ENCODE measurements at places on chromosomes 2 and 18.

- no peak for DNase-seq
These were observed 65.4 kb upstream of the HDAC4 start for GRCh38 chr2:239466061-239466754.

DNA sequence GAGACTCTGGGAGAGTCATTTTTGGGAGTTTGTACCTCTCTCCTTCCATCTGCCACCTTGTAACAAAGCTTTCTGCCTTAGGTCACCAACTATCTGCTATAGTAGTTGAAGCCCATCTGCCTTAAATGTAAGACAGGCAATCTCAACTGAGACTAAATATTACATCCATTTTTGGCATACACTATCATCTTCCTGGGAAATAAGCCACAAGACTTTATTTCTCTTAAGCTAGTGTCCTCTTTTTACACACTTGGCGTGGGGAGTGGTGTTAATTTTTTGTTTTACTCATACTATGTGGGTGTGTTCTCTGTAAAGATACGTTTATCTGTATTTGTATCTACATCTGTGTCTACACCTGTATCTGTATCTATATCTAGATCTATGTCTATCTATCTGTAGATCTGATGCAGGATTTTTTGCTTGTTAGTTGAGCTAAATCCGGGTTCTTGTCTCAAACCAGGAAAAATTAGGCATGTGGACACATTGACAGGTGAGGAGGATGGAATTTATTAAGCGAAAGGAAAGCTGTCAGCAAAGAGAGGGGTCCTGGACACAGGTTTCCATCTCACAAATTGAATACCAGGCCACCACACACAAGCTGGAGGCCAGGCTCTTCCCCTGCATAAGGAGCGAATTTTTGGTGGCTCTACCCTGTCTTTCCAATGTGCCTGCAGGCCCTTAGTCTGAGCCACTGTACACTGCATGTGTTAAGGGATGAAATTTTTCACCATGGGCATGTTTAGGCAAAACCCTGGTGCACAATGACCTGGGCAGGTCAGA lies 64.8 kb upstream of the RND3 start:
- DNase-seq, result no peak

- DNase-seq, result no peak
These were observed 95.3 kb upstream of the PARD3B start for GRCh38 chr2:204449977-204450376.

- DNase-seq, result no peak
These were observed 14.6 kb downstream of the UGP2 start for GRCh38 chr2:63856303-63856603.

DNA sequence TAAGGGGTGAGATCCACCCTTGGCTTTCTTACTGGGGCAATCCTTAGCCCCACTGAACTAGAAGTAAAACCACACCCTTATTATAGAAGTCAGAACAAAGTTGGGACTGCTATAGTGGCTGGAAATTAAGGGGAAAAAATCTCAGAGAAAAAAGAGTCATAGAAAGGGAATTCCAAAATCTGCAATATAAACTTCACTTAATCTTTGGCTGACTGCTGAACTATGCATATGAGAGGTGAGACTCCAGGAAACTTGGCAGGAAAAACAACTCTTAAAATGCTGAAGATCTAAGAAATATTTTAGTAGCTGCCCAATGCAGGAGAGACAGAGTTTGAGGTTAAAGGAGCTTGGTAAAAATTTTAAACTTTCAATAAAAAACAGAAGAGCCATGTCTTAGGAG lies 201.8 kb upstream of the FN1 start:
- no peak for DNase-seq

GRCh38 chr2:26605195-26605998 lies 35.8 kb downstream of the CIB4 start:
- DNase-seq, result no peak

DNA sequence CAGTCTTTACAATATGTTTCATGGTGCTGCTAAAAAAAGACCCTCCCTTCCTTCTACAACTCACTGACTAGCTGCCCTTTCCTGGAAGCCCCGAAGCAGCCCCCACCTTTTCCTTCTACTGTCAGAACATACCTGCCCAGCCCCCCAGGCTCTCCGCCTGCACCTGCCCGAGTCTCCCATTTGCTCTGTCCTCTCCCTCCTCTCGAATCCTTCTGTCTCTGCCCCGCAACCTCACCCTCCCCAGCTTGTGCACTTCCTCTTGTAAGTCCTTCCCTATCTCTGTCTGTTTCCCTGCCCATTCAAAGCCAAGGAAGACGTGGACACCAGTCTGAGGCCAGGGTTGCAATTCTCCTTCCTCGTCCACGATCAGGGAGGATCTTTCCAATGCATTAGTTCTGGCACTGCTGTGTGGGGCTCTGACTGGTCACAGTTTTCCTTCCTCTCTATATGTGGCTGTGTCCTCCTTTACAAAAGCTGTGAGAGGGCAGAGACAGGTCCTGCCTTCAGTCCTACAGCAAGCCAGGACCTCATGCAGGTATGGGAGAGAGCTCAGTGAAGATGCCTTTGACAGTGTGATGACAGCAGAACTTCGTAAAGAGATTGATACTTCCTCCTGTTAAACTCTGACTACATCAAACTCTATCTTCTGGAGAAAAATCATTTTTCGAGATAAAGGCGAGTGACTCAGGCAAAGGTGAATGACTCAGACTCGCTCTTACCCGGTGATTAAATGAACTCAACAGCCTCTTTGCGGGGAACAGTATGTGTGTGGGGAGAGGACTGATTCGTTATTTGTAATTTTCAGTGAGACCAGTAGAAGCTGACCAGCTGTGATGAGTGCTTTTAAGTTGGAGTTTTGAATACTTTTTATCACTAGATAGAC lies 14.2 kb downstream of the TNFRSF11A start:
- DNase-seq, result no peak

DNA sequence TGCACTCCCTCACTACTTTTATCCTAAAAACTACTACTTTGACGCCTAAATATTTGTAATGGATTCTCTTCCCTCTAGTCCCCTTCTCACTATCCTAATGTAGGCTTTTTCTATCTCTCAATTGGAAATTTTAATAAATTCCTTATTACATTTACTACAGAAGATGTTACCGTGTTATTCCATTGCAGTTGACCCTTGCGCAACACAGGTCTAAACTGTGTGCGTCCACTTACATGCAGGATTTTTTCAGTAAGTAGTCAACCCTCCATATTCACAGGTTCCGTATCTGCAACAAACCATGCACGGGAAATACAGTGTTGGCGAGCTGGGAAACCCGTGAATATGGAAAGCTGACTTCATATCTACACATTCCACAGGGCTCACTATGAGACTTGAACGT lies 239.8 kb downstream of the XIRP2 start:
- DNase-seq, result no peak

DNA sequence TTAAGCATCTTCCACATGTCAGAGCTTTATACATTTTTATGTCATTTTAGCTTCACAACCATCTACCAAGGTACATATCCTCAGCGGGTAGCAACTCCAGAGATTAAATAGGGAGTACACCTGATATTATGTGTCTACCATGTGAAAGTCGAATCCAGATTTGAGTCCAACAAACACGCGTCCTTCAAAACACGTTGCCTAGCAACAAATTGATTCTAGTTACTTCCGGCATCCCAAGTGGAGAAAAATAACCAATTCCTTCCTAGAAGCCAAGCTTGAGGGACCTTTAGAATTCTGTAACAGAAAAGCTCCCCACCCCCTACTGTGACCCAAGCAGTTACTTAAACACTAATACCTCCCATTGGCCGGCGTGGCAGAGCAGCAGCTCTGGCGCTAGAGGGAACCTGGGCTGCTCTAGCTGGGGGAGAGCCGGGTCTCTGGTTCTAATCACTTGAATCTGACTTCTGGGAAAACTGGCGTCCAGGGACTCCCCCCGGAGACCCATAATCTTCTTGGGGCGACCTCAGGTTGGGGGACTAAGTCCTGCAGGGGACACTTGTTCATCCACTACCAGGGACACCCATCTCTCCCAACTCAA lies at the start of gene ERICH2:
Gene ERICH2, plus strand, starts transcription at position 371 of the 598 bp plus-strand sequence. CDS start 304 bp downstream, outside the sequence.
- DNase-seq, result no peak

GRCh38 chr2:111034606-111035005 lies 86.1 kb upstream of the BCL2L11 start:
- no peak for DNase-seq

DNA sequence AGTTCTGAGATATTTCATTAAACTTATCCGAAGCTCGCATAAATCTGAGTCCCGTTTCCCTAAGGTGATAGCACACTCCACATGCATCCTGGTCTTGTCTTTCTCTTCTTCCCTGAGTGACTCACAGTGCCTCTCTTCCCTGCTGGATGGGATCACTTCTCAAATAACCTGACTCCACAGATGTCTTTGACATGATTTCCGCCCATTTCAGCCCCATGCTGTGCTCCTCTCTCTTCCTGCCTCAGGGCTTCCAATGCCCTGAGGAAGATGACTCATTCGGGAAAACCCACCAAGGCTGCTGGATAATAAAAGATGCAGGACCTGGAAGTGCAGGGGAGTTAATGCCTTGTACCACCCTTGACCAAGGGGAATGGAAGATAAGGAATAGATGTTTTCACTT lies 441.7 kb upstream of the SOX11 start:
- DNase-seq, result no peak

GRCh38 chr18:29063346-29063745 lies 886.4 kb upstream of the CDH2 start:
- DNase-seq, result no peak

GRCh38 chr18:68648191-68648590 lies 66.7 kb downstream of the TMX3 start:
- no peak for DNase-seq

DNA sequence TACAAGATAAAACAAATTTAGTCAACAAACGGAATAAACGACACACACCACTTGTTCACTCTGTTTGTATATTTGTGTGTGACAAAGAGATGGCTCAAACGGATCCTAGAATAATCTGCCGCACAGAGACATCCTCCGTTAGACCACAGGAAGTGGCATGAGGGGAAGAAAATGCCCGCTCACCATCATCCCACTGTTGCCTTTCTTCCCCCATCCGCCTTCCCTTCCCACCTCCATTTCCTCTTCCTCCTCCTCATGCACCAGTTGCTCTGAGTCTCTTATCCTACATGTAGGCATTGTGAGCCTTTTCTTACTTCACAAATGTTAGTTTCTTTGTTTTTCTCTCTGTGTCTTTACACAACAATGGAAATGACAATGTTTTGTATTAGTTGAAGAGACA lies 228.5 kb upstream of the SMIM21 start:
- DNase-seq, result no peak

DNA sequence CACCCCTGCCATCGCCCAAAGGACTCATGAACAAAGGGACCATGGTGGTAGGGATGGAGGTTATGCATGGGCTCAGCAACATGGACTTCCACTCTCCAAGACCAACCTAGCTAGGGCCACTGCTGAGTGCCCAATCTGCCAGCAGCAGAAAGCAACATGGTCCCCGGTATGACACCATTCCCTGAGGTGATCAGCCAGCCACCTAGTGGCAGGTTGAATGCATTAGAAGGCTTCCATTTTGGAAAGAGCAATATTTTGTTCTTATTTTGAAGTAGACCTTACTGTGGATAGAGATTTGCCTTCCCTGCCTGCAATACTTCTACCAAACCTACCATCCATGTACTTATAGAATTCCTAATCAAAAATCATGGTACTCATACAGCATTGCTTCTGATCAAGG lies 99.8 kb downstream of the METTL4 start:
- no peak for DNase-seq

GRCh38 chr2:32702303-32703064 lies 74.6 kb downstream of the TTC27 start:
- no peak for DNase-seq

DNA sequence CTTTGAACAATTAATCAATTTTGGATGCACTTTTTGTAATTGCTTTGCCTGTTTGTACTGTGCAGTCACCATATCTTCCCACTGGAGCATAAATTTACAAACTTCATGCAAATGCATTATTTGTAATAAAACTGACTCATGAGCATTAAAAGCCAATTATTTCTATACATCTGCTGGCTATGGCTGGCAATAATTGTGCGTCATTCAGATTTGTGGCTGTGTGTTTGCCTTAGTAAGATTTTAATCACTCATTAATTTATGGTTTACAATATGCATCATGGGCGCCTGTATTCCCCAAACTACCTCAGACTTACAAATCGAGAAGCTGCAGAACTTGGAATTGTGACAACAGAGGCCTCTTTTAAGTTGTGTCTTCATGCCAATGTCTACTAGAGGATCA lies 132.4 kb upstream of the TRIB2 start:
- DNase-seq, result no peak

DNA sequence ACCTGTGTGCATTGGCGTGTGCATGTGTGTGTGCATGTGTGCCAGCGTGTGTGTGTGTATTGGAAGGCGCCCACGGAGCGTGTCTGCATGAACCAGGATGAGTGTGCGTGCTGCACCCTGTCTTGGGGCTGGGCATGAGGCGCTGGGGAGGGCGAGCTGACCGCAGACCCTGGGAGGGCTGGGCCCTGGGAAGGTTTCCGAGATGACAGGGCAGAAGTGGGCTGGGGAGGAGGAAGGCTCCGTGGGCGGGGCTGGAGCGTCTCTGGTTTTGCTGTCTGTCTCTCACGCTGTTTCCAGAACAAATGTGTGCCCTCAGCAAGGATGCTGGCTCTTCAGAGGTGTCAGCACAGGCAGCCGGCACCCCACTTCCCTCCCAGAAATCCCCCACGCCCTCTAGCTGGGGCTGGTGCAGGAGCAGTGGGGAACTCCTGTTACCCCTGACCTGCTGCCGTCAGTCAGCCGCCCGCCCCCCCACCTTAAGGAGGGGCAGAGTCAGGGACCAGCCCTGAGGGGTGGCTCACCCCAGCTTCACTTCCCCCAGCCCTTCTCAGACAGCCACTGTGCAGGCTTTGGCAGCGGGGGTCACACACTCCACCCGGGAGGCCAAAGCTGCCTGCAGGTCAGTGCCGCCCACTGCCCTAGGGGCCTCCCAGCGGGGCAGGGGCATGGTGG lies at the start of gene GPR35:
Gene GPR35, plus strand, starts transcription at position 531 of the 672 bp plus-strand sequence. CDS start 4,473 bp downstream, outside the sequence.
- DNase-seq, result peak; percentile 60

GRCh38 chr2:67548317-67549201 lies 151.4 kb downstream of the ETAA1 start:
- no peak for DNase-seq

DNA sequence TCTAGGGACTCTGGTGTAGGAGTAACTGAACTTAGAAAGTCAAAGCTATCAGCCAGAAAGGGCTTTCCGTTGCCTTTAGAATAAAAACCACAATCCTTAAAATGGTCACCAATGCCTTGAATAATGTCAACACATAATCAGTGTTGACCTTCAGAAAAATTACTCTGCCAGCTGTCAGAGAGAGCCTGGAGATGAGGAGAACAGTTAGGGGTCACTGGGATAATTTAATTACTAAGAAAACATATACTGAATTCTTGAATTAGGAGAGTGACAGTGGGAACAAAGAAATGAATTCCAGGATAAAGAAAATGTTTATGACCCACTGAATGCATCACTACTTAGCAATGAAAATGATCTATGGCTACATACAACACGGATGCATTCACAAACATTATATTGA lies 23.4 kb upstream of the UGP2 start:
- DNase-seq, result no peak

DNA sequence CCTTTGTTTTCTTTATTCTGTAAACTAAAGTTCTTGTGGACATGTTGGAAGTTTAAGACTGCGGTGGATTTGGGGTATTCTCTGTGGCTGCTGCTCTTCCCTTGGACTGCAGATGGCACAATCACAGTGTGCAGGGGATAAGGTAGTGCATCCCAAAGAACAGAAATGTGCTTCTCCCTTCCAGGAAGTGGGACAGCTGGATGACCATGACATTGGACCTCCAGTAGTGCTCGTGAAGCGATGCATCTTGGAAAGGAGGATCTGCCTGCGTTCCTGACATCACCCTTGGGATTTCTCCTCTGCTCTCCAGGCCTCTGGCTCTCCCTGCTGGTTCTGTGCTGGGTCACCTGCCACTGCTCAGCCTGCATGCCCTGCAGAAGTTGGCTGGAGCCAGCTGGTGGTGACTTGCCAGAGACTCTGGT lies 109.9 kb downstream of the SLC4A3 start:
- no peak for DNase-seq
